ENCODE measurements at places on chromosomes 12 and 14.

DNA sequence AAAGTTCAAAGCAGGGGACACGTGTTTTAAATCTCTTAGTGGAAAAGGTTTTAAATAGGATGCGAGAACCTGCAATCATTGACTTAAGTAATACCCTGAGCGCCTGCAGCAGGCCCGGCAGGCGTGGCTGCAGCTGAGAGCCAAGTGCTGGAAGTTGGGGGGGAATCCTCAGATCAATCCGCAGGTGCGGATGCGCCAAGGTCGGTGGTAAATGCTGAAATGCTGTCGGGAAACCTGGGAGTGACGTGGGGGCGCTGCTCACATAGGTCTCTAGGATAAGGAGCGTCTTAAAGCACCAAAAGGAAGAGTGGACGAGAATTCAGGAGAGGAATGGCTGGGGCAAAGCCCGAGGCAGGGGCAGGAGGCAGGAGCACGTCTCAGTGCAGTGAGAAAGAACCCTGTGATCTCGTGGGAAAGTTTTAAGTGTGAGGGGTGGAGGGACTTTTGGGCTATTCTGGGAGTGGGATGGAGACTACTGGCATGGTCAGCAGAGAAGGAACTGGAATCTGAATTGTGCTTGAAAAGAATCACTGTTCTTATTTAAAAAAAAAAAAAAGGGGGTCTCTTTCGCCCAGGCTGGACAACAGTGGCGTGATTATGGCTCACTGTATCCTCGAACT is 883 bp upstream of the CDCA4 start:
- DNase-seq: peak; percentile 30

DNA sequence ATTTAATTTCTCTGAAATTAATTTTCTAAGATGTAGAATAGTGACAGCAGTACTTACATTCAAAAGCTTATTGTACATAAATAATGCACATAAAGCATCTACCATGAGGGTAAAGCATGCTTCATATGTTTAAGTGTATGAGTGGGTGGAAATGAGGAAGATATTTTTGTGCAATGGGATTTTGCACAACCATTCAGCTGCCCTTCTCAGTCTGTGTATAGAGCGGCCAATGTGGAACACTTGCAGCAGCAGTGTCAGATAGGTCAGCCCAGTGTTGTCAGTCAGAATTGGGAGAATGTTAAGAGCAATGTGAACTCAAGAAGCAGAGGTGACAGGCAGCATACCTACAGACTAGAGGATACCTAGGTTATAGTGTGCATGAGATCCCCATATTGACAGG is 72.5 kb upstream of the ATP2B1 start:
- DNase-seq: no peak

DNA sequence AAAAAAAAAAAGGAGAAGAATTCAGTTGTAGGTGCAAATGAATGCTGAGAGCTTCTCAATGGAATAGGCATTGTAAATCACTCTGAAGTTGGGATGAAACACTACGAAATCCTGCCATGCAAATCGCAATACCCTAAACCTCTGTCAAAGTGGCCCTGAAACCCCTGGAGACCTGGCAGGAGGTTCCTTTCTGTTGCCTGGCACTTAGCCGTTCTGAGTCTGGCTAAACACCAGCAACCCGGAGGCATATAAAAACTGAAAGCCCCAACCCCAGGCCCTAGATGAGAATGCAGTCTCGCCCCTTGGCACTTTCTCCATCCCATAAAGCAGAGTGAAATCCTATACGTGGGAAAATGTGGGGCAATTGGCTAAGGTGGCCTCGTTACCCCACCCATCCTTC is 151.5 kb upstream of the PARP11 start:
- no peak for DNase-seq

DNA sequence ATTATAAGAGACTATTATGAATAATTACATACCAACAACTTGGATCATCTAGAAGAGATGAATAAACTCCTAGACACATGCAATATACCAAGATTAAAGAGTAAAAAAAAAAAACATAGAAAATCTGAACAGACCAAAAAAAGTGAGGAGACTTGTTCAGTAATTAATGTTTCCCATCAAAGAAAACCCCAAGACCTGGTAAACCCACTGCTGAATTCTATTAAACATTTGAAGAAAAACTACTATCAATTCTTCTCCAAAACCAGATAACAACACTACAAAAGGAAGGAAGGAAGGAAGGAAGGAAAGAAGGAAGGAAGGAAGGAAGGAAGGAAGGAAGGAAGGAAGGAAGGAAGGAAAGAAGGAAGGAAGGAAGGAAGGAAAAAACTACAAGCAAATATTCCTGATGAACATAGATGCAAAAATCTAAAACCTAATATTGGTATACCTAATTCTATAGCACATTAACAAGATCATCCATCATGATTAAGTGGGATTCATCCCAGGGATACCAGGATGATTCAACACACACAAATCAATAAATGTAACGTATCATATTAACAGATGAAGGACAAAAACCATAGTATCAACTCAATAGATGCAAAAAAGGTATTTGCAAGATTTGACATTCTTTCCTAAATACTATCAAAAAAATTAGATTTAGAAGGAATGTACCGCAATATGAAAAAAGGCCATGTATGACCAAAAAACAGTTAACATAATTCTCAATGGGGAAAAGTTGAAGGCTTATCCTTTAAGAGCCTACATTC is 445.5 kb downstream of the KCNH5 start:
- no peak for DNase-seq

Data from AG10803 (cell line).